ENCODE measurements at places on chromosomes 6 and 20. TPM values are rescaled to one million over a fixed set of nuclear protein-coding genes. Genes with fewer than 3 reads are reported as not detected.

The NKX2-4 gene
- not detected for total RNA-seq

DNA sequence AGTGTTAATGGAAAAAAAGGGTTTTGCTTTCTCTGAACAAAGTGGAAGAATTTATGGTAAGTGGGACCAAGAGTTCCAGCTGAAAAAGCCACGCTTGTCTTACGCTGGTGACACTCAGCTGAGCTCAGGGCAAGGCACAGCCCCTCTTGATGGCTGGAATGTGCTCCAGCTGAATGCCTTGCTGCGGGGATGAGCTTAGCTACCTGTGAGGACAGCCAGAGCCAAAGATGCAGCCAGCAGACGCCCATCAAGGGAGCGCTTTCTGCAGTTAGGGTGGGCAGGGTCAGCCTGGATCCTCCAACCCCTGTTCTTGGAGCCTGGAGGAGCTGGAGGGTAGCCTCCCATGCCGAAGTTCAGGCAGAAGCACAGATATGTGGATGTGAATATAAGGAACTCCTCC is 191.4 kb downstream of the SCP2D1 start:
- DNase-seq: no peak

DNA sequence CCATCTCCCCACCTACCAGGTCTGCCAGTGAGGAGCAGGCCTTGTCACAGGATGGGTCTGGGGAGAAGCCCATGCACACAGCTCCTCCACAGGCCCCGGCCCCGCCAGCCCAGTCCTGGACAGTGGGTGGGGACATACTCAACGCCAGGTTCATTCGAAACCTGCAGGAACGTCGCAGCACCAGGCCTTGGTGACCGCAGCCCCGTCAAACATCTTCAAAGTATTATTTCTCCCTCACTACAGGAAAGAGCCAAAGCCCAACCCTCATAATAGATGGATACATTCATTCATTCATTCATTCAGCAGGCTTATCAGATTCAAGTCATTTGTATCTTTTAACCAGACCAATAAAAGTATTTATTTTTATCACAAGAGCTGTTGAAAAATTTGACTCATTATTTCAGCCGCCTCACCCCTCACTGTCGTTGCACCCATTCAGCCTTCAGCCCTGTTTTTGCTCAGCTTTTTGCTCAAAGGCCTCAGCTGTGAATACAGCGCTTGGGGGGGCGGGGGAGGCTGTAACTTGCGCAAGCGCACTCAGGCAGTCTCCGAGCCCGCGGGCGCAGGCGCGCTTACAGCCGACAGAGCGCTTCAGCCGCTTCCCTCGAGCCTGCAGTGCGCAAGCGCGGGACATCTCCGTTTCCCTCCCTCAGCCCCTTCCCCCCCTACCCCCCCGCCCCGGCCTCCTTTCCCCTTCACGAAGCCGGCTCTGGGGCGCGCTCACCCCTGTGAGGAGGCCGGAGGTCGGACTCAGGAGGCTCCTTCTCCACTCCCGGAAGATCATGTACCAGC is at the start of gene C6orf136:
Gene C6orf136 (plus strand): TSS at position 684 of the 792 bp plus-strand sequence. CDS start 99 bp downstream, at position 783.
- DNase-seq: peak; percentile 90

GRCh38 chr6:15661853-15662325 is 939 bp downstream of the DTNBP1 start:
- DNase-seq: no peak

GRCh38 chr6:27295301-27296079 is 16.6 kb downstream of the POM121L2 start:
- no peak for DNase-seq

DNA sequence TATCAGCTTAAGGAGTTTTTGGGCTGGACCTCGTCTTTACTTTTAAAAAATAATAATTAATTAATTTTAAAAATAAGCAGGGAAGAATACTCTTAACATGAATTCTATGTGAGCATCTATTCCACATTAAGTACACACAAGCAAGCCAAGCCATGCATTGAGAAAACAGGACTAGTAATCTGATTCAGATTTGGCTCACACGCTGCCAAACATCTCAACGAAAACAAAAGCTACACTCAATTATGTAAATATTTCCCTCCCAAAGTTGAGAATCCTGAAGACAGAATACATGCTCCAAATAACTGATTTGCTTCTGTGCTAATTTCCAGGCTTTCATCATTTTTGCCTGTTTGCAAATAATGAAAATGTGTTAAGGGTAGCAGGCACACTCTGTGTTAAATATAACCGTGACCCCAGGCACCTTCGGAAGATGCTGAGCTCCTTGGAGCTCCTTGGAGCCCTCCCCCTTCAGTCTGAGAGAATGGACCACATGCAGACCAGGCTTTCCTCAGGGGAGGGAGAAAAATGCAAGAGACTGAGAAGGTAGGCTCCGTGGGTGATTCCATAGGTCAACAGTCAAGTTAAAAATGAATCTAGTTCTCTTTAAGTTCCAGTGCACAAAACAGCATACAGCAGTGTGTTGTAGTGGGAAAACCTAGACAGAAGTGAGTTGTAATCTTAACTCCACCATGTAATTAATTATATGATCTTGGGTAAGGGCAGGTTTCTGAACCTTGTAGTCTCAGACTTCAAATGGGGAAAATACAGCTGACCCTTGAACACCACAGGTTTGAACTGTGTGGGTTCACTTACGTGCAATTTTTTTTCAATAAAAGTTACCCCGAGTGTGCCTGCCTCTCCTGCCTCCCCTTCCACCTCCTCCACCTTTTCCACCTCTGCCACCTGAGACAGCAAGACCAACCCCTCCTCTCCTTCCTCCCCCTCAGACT is 161.3 kb upstream of the RREB1 start:
- DNase-seq: no peak

The CLVS2 gene
- total RNA-seq: 0.11 TPM

- no peak for DNase-seq
These were observed 24.1 kb upstream of the SERPINB1 start for GRCh38 chr6:2865694-2866151.

DNA sequence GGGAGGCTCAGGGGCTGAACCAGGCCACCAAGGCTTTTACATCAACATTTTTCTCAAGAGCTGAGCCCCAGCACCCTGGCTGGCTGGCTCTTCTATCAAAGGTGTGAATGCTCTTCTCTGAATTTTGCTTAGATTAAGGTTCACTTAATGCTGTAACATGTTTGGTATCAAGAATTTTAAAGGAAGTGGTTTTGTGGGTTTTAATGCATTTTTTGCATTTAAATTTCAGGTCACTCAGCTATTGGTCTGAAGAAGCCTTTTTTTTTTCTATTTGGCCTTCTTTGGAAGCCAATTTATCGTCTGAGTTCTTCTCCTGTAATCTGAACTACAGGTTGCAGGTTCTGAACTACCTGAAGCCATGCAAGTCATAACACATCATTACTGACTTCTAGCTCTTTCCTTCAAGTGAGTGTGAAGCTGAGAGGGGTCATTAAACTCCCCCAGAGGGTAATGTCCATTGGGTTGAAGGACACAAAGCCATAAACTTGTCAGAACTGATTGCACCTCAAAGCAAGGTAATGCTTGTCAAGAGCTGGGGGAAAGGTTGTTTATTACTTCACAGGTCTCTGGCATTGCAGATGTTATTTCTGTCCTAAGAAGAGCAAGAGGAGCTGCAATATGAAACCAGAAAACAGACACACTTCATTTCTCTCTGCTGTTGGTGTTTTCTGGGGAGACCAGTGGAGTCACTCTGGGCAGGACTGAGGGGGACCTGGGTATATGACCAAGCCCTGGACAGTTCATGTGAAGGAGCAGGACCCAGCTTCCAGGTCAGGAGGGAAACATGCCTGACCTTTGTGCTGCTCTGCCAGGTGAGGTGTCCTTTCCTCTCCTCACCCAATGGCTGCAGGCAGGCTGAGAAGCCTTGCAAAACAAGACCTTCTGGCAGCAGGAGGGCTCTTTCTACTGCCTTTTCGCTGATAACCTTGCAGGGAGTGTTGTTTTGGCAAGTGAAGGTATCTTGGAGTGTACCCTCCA is 26.1 kb upstream of the NEDD9 start:
- no peak for DNase-seq

GRCh38 chr6:31453259-31453658 is 44.7 kb upstream of the MICB start:
- DNase-seq: no peak

DNA sequence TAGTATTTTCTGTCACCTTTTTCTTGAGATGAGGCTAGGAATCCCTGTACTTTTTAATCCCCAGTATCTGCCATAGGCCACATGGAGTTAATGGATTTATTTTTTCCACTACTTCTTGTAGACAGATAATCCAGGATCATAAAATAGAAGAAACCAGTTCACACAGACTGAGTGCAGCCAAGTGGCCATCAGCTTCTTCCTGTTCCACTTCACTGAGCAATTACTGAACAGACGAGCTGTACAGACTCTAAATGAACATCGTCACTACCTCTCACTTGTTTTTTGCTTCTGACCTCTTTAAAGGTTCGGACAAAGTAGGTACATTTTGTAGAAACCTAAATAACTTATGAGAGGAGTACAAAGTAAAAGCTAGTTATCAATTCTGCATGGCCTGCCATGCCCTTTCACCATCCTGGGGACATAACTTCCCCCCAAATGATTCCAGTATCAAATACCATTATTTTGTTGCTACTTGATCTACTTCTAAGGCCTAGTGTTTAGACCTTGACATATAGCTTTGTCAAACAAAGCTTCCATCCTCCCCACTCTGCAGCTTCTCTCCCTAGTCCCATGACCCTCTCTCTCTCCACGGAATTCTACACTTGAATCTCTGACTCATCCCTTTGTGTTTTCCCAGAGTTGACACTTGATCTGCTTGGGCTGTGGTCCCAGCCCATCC is 34.4 kb upstream of the ARHGAP18 start:
- DNase-seq: no peak

The TRIM10 gene
- not detected for total RNA-seq

The TJAP1 gene
- total RNA-seq: 45.9 TPM

The SRMS gene
- total RNA-seq: not detected

The RAET1G gene
- not detected for total RNA-seq

DNA sequence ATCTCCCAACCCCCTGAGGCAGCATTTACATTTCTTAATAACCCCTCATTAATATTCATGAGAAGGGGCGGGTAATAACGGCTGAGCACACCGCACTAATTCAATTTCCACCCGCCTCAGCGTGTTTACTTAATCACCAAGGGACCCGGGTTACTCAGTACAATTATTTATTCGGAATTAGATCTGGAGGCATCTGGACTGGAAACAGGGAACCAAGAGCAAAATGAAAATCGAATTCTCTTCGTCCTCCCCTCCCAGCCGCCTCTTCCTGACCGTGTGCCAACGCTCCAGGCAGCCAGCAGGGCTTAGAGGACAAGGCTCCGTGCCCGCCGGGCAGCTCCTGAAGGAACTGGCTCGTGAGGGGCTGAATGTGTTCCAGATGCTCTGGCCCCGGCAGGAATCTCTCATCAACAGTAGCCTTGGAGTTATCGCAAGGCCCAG is 23.5 kb upstream of the CTNNBL1 start:
- DNase-seq: no peak

- no peak for DNase-seq
These were observed 7.7 kb upstream of the LRRN4 start for GRCh38 chr20:6061544-6061943.

The HSPA12B gene
- 11.5 TPM for total RNA-seq

The BMP2 gene
- 9.2 TPM for total RNA-seq

The MOG gene
- total RNA-seq: 1.4 TPM

DNA sequence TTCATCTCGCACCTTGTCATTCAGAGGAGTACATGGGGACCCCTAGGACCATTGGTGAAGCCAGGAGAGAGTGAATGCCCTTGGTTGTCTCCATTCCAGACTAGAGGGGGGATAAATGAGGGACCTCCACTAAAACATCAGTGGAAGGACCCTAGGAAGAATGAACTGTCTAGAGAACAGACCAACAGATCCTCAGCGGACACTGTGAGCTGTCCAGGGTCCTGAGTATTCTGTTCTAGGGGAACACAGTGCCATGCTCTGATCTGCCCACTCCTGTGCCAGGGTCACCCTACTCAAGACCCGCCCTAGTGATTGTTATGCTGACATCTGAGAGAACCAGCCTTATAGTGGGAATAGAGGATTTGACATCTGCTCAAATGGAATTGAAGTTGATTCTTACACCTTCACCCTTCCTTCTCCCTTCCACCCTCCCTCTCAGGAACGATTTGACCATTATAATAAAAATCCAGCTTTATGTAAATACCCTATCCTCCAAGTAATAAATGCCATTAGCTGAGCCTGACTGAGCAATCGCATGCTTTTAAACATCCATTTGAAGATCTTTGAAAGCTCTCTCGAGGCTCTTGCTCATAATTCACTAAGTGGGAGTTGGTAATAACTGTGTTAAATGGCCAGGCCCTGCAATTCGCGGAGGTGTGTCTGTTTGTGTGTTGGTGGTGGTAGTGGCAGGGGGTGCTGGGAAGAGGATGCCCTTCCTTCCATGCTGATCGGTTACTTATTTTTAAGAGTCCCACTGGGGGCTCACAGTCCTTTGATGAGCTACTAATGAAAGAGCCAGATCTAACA is 43.6 kb upstream of the SLC32A1 start:
- peak; percentile 54 for DNase-seq

- no peak for DNase-seq
These were observed 168.0 kb downstream of the TAF4 start for GRCh38 chr20:61897401-61898295.

The GGT7 gene
- total RNA-seq: 38.4 TPM

The FGD2 gene
- not detected for total RNA-seq

- no peak for DNase-seq
These were observed 915 bp downstream of the CLVS2 start for GRCh38 chr6:122996794-122997505.

DNA sequence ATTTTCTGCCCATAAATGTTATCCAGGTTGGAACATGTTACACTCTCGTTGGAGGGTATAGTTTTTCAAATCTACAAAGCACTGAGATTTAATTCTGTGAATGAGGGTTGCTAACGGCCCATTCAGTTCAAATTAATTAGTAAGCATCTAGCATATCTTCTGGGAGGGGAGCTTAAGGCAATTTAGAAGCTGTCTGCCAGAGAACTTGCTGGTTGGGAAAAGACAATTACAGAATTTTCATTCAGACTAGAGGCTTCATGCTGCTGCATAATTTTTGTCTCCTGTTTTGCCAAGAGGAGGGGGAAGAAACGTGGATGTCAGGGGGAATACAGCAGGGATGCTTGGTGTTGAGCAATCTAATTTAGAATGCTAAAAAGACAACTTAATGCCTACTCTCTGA is 268.3 kb upstream of the FAM83B start:
- no peak for DNase-seq

The SLC39A7 gene
- total RNA-seq: 140 TPM

DNA sequence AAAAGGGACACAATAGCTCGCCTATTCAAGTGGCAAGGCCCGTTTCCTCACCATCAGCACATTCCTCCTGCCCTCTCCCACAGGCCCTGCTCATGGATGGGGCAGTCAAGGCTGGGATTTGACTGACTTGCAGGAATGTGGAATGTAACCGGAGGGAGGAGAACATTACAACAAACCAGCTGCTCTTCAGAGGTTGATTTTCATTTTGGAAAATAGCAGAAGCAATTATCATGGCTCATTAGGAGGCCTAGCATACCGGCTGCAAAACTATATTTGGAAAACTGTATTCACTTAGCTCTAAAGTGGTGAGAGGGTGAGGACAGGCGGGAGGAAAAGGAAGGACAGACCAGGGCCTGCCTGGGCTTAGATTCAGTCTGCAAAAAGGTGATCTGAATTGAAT is 283.7 kb downstream of the CD83 start:
- DNase-seq: no peak

DNA sequence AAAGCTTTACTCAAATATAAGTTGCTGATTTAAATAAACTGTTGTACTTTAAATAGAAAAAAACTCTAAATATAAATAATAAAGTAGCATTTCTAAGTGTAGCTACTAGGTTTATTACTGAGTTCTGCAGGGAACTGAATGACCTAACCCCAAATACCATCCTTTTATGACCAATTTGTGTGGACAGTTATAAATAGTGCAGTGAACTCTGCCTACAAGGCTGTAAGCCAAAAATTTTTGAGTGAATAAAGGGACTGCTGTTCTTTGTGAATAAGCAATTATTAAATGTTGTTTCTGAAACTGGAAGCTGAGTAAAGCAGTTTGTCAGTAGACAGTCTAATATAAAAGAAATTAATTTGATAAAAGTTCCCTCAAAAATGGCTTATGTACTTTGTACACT is 90.8 kb upstream of the ELOVL5 start:
- no peak for DNase-seq

Data from mesothelial cell of epicardium (in vitro differentiated cells).